ENCODE measurements at places on chromosomes 5 and 9.

DNA sequence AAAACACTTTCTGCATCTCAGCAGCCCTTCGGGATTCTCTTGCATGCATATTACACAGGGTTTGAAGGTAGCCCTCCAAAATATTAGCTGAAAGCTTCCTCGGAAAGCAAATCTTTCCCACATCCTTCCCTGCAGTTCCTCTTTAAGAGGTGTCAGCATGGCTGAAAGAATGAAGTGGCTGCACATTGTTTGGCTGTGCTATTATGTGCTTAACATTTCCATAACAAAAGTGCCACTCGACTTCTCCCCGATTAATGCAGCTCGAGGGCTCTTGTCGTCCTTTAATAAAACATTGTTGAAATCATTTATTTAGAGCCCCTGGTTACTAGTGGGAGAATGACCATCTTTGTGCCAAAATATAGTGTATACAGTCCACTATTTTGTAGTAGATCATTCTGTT lies 6.5 kb downstream of the GAS1 start:
- no peak for DNase-seq

DNA sequence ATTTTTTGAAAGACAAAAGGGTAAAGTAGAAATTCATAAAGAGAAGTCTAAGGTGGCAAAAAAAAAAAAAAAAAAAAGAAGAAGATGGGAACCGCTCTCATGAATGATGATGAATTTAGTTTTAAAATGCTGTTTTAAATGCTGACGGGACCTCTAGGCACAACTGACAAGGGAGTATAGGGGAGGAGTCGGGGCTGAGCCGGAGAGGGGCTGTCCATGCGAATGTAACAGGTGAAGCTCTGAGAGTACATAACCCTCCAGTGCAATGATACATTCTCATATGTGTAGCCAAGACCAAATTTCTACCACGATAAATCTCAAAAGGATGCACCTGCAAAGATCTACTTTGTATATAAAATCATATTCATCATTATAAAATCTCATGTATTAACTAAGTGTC lies 71.7 kb downstream of the GLIS3 start:
- no peak for DNase-seq

GRCh38 chr5:472076-472655 lies 29.2 kb downstream of the EXOC3 start:
- peak; percentile 16 for DNase-seq

DNA sequence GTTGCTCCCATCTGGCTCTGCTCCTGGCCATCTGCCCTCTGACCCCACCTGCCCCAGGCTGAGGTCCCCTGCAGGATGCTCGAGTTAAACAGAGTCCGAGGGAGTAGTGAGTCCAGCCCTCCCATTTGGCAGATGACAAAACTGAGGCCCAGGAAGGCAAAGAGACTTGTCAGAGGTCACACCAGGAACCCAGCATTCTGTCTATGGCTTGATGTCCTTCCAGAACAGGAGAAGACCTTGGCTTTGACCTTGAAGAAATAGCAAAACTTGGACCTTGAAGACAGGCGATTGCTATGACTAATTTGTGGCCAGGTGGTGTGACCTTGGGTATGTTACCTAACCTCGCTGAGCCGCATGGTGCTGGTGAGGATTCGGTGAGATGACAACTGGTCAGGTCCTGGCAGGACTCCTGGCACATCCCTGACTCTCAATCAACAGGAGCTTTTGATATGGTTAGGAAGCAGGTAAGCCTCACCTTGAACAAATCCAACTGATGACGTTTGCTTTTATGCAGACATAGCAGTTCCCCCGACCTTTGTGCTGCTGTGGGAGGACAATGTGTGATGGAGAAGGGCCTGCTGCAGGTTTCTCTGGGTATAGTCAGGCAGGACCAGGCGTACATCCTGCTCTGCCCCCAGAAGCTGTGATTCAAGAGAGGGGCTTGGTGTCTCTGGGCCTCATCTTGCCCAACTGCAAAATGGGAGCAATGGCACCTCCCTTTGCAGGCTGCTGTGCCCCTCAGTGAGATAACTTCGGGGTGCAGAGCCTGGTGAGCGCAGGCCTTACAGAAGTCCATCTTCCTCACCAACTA lies 198.7 kb downstream of the C9orf50 start:
- no peak for DNase-seq

GRCh38 chr5:14490309-14490711 lies 91.3 kb upstream of the OTULINL start:
- DNase-seq: no peak

DNA sequence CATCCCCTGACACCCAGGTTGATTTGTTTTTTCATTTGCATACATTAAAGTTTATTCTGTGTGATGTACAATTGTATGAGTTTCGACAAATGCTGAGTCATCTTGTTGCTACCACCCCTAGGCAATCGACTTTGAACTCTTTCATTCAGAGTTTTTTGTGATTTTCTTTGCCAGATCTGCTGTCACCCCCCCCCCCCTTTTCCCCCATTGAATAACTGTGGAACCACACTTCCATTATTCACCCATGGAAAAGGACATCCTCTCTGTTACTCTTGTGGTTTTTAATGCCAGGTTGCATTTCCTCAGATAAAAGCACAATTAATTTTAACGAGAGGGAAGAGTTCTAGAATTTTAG lies 13.7 kb upstream of the FAM120AOS start:
- DNase-seq: no peak

GRCh38 chr9:81777482-81777881 lies 88.1 kb upstream of the TLE1 start:
- no peak for DNase-seq

DNA sequence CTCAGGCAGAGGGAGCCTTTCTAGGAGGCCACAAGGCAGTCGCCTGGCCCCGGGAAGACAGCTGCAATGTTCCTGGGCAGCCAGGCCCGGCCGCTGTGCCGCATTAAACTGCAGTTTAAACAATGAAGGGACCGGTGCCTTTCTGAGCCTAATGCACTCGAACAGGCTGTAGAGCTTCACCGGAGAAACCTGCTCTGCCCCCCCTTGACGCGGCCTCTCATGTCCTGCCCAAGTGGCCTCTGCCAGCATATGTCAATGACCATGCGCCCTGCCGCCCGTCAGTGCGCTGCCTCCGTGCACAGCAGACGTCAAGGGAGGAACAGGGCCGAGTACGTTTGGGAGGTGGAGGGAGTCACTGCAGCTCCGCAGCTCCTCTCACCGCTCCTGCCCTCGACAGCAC lies 38.4 kb upstream of the BARHL1 start:
- DNase-seq: no peak

- DNase-seq: no peak
Observed at GRCh38 chr9:99474186-99474585, 252.1 kb downstream of the SEC61B start.

GRCh38 chr9:684054-684890 lies 157.2 kb upstream of the DMRT1 start:
- no peak for DNase-seq

DNA sequence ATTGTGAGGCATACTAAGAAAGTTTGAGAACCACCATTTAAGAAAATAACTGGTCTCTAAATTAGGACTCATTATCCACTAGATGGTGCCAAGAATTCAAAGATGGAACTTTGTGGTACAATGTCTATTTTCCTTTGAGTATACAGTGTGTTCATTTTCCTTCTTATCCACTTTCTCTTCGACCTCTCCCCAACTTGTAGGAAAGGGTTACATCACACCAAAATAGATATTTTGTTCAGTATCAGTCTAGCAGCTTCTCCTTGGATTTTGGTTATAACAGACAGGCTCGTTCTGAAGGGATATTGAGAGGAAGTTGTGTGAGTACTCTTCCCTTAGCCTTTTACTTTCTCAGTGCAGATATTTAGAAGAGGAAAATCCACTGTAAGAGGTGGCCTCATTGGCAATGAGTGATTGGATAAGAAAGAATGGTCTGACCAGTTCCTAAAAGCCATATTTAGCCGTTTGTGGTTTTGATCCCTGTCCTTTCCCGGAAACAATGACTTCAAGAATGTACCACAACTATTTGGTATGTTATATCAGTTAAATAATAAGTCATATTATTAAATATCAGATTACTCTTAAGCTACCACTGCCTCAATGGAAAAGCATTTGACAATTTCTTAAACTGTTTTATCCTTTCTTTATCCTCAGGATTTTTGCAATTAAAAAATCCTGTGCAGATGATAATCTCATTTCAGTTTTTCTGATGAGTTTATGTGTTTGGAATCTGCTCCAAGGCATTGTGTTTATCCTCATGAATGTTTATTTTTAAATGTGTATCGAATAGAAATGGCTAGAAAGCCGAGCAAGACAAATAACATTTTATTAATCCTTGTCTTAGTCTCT lies 69.0 kb upstream of the GRAMD2B start:
- DNase-seq: no peak

- DNase-seq: no peak
Observed at GRCh38 chr5:123906698-123907295, 394.8 kb downstream of the CSNK1G3 start.

- DNase-seq: no peak
Observed at GRCh38 chr9:7366121-7366520, 433.5 kb downstream of the DMAC1 start.

DNA sequence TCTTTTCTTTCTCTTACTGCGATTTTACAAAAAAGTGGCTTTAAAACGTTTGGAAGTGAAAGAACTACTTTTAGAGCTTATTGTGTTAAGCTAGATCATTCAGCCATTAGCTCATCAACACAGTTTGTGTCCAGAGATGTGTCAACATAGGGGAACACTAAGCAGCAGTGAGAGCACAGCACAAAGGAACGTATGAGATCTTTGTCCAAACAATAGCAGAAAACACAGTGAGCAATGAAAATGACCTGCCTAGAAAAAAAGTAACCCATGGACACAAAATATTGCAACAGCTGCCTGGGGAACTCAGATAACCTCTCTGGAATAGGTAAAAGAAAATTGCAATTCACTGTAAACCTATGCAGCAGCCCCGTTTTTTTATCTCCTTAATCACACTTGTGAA lies 372.5 kb downstream of the ARHGEF28 start:
- DNase-seq: no peak

DNA sequence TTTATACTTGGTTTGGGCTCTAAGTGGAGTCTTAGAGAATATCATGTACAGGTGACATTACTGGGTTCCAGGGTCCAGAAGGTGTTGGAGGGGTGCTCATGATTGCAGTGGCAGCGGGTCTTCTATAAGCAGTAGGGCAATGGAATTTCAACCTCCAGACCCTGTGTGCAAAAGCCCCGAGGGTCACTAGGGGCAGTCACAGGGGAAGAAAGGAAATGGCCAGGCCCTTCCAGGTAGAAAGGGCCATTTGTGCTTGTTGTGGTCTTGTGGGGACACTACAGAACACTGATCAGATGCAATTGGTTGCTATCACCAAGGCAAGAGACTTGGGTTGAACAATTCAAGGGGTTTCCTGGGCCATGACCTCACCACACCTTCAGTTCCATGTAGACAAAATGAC lies 283.4 kb downstream of the GADD45G start:
- no peak for DNase-seq

DNA sequence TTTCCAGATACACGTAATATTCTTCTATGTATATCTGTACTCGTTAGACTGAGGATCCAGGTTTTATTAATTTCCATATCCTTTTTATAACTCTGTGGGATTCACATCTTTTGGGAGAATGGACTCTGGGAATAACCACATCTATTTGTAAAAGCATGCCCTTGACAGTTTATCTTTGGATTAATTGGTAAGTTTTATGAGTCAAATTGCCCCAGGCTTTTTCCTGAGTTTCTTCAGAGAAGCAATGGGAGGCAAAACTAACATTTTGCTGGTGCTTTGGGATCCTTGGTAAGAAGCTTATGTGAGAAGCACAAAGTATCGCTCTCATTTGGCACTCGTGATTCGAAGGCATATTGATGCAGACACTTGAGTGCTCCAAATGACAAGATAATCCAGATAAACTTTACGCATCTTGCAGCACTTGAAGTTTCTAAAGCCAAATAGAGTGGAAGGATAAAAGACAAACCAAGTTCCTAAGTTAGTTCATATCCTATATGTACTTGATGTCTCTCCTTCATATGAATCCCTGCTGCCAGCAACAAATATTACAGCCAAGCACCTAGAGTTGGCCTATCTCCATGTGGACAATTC lies 324.7 kb downstream of the TLE4 start:
- no peak for DNase-seq

DNA sequence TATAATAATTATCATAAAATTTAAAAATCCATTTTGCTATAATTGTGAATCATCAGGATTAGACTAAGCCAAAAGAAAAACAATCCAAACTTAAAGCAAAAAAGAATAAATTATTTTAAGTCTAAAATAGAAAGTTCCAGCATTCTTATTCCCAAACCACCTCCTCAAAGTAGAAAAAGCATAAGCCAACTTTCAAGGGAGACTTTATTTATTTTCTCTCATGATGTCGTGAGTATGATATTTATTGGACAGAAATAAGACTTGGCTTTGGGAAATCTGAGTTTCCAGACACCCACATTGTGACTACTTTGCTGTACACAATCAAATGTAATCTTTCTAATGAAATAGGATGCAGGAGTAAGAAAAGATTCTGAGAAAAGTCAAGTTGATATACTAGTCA lies 372.1 kb downstream of the MTRR start:
- DNase-seq: no peak

DNA sequence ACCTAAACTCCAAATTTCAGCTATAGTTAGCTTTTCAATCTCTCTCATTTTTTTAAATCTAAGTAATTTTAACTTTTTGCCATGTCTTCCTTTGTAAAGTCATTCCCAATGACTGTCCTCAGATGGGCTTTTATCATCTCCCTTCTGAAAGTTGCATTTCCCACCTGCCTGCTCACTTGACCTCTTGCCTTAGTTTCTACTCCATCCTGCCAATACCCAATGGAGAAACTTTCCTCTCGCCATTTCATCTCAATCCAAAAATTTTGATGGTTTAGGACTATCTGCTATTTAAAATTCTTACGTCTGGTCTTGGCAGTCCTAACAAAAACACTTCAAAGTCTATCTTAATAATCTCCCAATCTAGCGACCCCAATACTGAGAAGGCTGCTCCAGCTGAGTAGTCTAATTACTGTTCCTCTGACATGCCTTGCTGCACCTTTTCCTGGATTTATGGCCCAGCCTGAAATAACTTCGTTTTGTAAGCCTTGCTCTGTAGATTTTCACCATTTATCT lies 231.3 kb downstream of the PRR16 start:
- no peak for DNase-seq

GRCh38 chr9:101025940-101026339 lies 2.6 kb upstream of the PLPPR1 start:
- no peak for DNase-seq

GRCh38 chr9:107932046-107932445 lies 442.5 kb upstream of the KLF4 start:
- DNase-seq: no peak

- DNase-seq: no peak
Observed at GRCh38 chr5:106314221-106314824, 1356.4 kb downstream of the EFNA5 start.

DNA sequence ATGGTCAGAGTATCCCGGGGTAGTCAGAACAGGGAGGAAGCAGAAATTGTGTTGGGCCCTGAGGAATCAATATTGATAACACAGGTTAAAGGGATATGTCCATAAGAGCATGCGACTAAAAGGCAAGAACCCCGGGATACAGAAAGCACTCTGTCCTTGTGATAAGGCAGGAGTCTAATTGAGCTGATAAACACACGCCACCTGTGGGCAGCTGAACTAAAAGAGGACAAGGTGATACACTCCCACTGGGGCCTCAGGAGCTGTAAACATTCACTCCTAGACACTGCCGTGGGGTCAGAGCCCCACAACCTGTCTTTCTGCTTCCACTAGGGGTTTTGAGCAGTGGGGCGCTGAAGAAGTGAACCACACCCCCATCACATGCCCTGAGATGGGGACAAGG lies 144.7 kb upstream of the MPDZ start:
- no peak for DNase-seq

GRCh38 chr5:40831346-40832210 lies 3.4 kb downstream of the RPL37 start:
- no peak for DNase-seq

Measured in activated CD4-positive, alpha-beta T cell treated with anti-CD3 and anti-CD28 coated beads, Interleukin-2, amount 50 U/mL, for 24 hours (primary cell).